AG10803 (cell line): ENCODE measurements at places on chromosomes 5 and 9.
A peak's percentile ranks its signal among the peaks of the same experiment; 100 is the strongest.

GRCh38 chr9:136885950-136886578 is at the start of gene TRAF2:
Gene TRAF2 (plus strand): TSS chr9:136886516. CDS start chr9:136898741, 12,225 bp downstream.
- DNase-seq = peak; percentile 100

DNA sequence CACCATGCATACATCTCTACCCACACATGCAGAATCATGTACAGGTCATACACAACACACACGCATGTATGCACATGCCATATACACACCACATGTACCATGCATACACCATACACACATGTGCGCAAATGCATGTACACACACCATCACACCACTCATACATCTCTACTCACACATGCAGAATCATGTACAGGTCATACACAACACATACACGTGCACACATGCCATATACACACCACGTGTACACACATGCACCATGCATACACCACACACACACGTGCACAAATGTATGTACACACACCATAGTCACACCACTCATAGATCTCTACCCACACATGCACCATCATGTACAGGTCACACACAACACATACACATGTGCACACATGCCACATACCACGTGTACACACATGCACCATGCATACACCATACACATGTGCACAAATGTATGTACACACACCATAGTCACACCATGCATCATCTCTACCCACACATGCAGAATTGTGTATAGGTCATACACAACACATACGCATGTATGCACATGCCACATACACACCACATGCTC is 14.0 kb downstream of the GRIN1 start:
- DNase-seq = no peak

DNA sequence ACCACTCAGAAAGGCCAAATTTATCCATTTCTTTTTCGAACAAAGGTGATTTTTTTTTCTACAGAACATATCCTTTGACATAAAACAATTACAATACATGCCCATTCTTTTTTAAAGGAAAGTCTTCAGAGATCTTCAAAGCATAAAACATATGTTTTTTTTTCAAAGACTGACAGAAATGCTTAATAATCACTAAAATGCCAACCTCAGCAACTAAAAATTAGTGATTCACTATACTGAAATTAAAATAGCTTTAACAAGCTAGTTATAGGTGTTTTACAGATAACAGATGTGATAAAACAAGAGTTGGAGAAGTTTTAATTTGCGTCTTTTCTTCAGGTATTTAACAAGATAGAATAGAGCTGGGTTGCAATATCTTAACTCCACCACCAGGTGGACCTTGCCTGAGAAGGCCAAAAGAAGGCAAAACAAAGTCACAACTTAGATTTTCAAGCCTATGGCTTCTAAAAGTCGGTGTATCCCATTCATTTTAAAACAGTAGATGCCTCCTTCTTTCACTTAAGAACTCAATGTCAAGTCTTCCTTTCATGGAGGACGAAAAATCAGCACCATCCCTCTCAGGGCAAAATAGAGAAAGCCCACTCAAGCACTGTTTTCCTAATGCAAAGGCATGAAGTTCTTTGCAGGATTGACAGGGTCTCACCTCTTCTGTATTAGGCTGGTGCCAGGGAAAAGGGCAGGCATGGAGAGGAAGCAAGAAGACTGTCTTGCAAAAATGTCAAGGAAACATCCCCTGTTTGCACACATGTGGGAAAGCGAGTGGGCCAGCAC is 31.1 kb upstream of the CPLX2 start:
- DNase-seq = peak; percentile 23

DNA sequence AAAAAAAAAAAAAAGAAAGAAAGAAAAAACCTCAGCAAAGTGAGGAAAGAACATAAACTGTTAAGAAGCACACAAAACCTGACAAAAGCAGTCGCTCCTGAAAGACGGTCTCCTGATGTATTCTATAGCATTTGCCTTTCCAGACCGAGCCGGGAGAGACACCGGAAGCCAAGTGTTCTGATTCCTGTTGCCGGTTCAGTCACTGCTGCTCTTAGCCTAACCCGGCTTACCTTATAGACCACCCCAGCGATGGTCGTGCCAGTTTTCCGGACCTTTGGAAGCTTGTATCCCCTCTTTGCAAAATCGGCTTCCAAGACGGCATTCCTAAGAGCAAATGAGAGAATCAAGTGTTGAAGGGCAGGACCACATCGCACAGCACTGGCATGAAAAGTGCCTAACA is 630 bp downstream of the PSMB7 start:
- no peak for DNase-seq

DNA sequence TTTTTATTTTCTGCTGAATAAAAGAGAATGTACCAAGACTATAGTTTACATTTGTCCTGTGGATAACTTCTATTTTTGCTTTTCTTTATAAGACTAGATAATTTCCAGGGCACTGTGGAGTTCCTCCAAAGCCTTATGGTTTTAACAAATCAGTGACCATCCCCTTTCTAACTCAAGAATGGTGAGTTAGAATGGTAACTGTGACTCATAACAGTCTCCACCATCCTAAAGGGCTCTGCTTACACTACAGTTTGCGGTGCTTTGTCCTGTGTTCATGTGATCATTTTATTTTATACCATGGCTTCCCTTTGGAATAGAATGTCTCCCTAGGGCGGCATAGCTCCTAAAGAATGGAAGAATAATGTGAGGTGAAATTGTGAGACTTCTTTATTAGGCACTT is 30.2 kb downstream of the WDR36 start:
- DNase-seq = no peak

DNA sequence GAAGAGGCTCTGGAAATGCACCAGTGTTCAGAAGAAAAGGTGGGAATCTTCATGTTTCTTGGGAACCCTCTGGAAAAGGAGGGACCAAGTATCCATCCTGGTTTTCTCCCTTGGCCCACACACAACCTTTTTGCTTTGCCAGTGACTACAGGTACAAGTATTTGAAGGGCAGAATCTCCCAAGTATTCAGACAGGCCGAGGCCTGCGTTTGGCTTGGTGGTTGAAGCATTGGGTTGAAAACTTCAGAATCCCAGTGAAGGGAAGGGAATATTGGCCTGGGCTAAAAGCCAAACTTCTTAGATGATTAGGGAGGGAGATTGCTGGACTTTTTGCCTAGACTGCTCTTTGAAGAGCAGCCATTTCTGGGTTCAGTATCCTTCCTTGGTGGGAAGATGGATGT is 71.9 kb downstream of the UBAP1 start:
- no peak for DNase-seq

- no peak for DNase-seq
These were observed 30.7 kb downstream of the GIN1 start for GRCh38 chr5:103089272-103089671.

- no peak for DNase-seq
These were observed 70.2 kb upstream of the COL5A1 start for GRCh38 chr9:134571326-134571931.

DNA sequence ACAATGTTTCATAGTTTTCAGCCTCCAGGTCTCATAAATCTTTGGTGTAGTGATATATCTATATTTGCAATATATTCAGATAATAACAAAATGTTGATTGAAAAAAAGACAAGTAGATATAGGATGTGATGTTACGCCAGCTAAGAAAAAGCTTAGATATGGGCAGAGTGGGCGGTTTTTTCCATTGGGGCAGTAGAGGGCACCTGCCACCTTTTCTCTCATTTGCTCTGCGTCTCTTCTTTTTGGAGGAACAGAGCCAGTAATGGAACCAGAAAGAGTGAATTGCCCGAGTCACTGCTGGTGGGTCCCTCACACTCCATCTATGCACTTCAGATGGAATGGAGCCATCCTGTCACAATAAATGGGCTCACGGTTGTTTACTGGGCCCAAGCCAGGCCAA is 62.1 kb upstream of the FANCC start:
- DNase-seq = no peak

GRCh38 chr5:6158974-6159831 is 219.1 kb downstream of the MED10 start:
- peak; percentile 93 for DNase-seq

DNA sequence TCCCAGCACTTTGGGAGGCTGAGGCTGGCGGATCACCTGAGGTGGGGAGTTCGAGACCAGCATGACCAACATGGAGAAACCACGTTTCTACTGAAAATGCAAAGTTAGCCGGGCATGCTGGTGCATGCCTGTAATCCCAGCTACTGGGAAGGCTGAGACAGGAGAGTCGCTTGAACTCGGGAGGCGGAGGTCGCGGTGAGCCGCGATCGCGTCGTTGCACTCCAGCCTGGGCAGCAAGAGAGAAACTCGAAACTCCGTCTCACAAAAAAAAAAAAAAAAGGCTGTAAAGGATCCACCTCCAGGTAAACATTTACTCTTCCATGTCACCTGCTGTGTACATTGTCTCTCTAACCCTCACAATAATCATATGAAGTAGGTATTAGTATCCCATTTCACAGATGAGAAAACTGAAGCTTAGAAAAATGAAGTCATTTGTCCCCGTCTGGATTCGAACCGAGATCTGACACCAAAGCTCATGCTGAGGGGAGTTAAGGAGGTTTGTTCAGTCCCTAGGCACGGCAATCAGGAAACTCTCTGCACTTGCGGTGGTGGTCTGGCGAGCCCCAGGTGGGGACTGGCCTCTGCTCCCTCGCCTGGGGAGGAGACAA is 494 bp upstream of the DOCK2 start:
- no peak for DNase-seq

- peak; percentile 28 for DNase-seq
These were observed 47.8 kb downstream of the RETREG1 start for GRCh38 chr5:16568875-16569580.

- DNase-seq = peak; percentile 13
These were observed 365.0 kb upstream of the CDH9 start for GRCh38 chr5:27403243-27403882.
